ENCODE measurements at places on chromosomes 5 and 9.

DNA sequence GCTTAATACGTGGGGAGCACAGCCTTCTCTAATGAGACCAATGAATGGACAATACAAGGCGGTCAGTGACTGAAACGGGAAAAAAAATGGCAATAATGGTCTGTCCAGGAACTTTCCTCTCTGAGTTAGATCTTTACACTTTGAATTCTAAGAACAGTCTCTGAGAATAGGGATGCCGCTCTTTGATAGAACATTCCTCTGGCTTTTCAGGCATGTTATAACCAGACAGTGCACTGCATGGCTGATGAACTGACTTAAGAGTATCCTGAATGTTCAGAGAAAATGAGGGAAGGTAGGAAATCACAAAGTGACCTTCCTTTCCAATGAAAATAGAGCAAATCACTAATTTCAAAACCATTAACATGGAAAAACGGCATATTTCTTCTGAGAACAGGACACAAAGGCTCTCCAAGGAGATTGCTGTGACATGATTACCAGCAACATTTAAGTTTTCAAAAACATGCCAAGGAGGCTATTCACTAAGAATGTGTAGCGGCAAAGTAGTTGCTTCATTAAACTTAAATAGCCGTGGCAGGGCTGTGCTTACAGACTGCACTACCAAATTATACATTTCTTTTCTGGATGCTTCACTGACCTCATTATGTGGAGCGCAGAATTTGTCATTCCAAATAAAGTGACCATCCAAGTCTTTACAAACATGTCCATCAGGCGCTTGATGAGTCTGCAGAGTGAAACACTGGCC is 105.9 kb downstream of the MARCHF3 start:
- no peak for DNase-seq

GRCh38 chr5:148965511-148966265 is 97.2 kb downstream of the SH3TC2 start:
- peak; percentile 48 for DNase-seq

DNA sequence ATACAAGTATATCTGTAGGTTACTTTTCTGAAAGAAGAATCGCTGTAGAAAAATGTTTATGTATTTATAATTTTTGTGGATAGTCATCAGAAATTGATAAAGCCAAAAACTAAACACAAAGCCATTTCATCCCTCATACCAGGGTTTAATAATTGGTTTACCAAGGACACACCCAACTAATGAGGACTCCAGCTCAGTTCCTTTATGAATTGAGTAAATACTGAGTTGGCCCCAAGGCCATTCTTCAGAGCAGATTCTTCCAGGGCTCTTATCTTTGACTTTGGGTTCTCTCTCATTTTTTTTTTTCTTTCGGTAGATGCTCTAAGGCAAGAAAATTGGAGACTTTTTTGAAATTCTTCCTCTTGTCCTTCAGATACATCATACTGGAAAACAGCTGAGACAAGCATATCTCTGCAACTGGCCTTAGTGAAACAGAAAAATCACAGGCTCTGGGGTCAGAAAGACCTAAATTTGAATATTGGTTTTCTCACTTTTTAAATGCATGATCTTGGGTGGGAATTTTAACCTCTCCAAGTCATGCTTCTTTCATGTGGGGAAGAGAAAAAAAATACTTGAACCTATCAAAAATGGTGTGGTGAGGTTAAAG is 401.8 kb downstream of the ARHGEF28 start:
- DNase-seq = no peak

DNA sequence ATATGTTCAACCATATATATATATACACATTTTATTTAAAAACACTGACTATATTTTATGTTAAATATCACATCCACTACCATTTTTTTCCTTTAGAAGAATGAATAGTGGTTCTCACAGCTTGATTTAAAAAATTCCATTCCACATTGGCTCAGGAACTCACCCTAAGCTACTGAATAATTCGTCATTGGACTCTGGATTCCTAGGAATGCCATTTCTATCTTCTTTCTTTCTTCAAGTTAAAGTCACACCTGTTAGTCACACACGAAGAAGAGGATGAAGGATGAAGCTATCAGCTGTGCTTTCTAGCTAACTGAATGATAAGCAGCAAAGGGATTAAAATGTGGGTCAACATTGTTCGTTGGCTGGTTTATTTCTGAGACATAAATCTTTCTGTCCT is 7.9 kb downstream of the ELOVL7 start:
- no peak for DNase-seq

DNA sequence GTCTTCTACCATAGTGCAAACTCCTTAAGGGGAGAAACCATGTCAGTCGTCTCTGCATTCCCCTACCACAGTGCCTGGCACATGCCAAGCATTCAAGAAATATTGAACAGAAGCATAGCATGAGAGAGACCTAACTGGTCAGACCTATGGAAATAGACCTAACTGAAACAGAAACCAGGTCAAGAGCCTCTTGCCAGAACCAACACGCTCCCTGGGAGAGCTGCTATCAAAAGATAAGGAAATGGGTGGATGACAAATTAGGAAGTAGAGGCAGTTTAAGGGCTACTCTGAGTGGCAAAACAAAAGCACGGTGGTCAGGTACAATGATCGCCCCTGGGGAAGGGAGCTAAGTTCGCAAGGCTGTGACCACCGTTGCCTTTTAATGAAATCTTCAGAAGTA is 66.0 kb upstream of the SMIM15 start:
- DNase-seq = no peak

DNA sequence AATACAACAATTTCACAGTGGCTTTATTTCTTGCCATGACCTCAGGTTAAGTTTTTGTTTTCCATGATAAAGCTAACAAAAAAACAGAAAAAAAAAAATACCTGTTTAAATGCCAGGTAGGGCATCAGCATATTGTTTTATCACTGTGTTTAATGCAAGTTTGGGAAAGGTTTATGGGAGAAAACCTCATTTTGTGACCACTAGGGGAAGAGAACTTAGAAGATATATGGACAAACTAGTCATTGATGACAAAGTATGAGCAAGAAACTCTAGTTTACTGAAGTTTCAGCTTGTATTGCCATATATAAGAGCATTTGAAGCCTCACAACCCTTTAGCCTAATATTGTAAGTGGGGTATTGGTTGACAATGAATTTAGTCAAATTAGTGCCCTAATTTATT is 1431.4 kb upstream of the CDH18 start:
- DNase-seq = no peak

DNA sequence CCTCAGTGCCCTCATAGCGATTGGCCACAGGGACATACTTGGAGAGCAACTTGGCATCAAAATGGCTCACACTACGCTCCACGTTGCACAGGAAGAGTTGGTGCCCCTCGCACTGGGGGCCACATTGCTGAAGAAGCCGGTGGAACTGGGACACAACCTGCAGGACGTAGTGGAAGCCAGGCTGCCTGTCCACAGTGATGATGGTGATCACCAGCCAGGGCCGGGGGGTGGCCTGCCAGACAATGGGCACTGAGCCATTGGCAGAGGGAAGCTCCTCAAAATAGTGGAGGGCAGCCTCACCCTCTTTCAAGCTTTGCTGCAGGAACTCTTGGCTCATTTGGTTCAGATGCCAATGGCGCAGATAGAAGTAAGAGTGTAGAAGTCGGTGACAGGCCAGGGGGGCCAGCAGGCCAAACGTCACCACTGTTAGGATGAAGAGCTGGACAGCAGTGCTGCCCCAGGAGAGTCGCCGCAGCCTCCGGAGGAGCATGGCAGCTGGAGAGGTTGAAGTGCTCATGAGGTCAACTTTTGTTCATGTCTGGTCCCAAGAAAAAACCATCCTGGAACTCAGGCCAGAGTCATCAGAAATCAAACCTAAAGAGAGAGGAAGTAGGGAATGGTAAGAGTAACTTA is 41.1 kb upstream of the ALDOB start:
- DNase-seq = no peak

DNA sequence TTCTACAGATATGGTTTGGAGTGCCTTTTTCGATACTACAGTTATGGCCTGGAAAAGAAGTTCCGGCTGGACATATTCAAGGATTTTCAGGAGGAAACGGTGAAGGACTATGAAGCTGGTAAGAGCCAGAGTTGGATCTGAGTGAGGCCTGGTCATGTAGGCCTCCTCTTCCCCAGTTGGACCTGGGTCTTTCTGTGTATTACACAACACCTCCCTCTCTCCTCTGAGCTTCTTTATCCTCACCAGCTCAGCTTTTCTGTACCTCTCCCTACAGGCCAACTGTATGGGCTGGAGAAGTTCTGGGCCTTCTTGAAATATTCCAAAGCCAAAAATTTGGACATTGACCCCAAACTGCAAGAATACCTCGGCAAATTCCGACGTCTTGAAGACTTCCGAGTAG is 39.2 kb downstream of the FAXDC2 start:
- no peak for DNase-seq

- no peak for DNase-seq
Observed at GRCh38 chr5:123297866-123298265, 125.3 kb downstream of the CEP120 start.

DNA sequence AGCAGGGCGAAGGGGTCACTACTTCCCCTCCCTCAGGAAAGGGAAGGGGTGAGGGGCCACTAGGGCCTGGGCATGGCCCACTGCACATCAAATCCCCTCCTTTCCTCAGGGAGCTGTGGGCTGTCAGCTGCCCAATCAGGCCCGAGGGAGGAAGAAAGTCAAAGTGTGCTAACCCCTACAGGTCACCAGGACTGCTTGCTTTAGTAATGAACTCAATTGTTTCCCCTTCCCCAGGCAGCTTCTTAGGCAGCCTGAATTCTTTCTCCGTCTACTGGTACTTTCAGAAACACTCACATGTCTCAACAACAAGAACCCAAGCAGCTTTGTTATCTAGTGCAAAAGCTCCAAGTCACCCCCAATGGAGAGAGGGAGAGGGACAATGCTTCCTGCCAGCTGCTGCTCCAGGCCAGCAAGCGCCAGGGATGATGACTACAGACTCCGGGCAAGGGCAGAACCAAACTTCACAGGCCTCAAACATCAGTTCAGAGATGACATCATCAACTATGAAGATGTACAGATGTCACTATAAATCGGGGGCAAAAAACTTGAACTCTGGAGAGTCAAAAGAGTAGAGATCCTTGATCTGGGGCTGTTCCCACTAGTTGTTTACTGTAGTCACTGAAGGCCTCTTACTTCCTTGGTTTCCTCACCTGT is 100.7 kb downstream of the SLIT3 start:
- peak; percentile 21 for DNase-seq

- peak; percentile 5 for DNase-seq
Observed at GRCh38 chr9:105503881-105504280, 54.0 kb upstream of the FKTN start.

DNA sequence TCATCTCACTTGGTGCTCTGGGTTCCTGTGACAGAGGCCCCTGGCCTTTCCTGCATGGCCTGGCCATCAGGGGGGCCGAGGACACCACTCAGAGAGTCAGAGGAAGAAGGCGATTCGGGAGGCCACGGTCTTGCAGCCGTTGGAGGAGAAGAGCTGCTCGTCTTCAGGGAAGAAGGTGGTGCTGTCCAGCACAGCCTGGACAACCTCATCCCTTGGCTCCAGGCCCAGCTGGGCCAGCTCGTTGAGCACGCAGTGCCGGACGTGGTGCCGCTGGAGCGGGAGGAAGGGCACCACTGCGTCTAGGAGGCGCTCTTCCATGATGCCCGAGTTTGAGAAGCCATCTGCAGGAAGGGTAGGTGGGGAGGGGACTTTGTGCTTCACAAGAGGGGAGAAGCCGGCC is 3.2 kb downstream of the TOR2A start:
- DNase-seq = no peak

GRCh38 chr5:122107016-122107415 is 22.3 kb upstream of the ZNF474 start:
- no peak for DNase-seq

- DNase-seq = peak; percentile 89
Observed at GRCh38 chr9:93682155-93682968, 106.0 kb downstream of the PHF2 start.

DNA sequence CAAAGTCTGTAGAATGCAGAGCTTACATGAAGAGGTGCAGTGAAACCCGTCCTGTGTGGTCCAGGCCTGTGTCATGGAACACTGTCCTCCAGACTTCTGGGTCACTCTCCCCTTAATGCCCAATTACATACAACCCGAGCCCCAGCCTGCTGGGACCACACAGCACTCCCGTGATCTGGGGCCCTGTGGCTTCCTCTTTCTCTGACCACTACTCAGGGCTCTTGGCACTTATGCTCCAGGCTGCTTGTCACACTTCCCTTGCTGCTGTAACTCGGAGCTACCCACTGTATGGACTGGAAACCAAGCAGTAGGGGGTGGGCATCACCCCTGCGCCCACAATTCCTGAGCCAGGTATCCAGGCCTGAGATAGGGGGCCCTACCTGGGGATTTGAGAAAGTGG is 10.3 kb upstream of the IL3 start:
- no peak for DNase-seq

DNA sequence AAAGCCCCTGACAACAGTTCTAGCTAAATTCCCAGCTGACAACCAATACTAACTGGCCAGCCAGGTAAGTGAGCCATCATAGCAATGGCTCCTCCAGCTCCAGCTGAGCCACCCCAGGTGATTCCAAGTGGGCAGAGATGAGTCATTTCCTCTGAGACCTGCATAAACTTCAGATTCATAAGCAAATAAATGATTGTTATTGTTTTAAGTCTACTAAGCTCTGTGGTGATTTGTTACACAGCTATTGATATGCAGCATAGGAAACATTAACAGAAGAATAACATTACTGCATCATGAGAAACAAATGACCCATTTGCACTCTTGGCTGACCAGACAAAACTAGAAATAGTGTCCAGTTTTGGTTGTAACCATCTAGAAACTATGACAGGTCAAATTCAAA is 60.3 kb downstream of the TTC39B start:
- no peak for DNase-seq

GRCh38 chr5:68740226-68740910 is 353.4 kb upstream of the SLC30A5 start:
- DNase-seq = no peak

- DNase-seq = peak; percentile 18
Observed at GRCh38 chr5:180396926-180397325, 43.8 kb upstream of the GFPT2 start.

- DNase-seq = peak; percentile 54
Observed at GRCh38 chr5:7473668-7474215, 77.8 kb downstream of the ADCY2 start.

DNA sequence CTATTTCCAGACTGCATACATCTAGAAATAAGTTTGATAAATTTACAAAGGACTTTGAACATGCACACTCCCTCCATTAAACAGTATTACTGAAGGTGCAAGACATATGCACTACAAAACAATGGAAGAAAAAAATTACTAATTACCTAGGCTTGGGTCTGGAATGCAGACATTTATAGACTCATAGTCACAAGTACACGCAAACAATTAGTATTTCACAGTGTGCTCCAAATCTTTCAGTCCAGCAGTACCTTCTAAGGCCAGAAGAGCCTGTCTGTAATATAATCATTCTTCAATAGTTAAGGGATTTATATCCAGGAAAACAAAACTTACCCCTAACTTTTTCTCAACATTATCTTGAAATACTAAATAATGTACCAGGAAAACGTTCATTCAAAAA is 11.2 kb downstream of the RICTOR start:
- DNase-seq = no peak

All from iPS-NIHi11 (cell line).